Dermis blood vessel endothelial cell (primary cell): ENCODE measurements at places on chromosomes 3 and 15. TPM values are rescaled to one million over a fixed set of nuclear protein-coding genes. Genes with fewer than 3 reads are reported as not detected.

DNA sequence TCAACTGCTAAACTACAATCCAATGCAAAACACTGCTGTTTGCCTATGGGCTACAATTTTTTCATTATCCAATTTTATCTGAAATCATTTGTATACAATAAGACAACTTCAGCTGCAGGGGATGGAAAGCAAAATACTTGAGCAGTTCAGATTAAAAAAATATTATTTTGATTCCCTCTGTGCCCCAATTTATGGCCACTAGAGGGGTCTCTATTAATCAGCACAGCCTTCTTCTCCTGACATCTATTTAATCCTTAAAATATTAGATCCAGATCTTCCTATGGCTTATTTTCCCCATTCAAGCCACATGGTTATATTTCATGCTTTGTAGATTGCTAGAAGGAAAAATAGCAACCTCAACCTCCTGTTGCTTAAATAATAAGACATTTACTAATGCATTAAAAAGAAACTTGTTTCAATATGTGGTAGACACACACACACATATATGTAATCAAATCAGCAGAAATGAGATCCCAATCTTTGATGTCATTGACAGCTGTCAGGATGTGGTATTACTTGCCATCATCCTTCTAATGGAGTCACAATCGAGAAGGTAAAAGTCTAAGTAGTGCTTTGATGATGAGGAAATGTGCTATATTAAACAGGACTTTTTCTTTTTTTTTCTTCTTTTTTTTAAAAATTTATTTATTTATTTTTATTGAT lies 104.2 kb downstream of the P2RY1 start:
- no peak for DNase-seq

- DNase-seq = no peak
Observed at GRCh38 chr3:108381529-108382140, 85.3 kb downstream of the HHLA2 start.

- DNase-seq = no peak
Observed at GRCh38 chr15:98003518-98003917, 43.0 kb downstream of the ARRDC4 start.

DNA sequence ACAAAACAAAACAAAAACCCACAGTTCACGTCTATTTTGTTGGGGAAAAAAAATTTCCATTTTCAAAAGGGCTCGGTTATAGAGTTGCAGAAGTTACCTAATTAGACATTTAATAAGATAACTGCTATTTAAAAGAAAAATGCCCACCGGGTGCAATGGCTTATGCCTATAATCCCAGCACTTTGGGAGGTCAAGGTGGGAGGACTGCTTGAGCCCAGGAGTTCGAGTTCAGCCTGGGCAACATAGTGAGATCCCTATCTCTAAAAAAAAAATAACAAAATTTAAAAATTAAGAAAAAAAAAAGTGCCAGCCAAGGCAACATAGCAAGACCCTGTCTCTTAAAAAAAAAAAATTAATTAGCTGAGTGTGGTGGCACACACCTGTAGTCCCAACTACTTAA lies 19.2 kb downstream of the SEC11A start:
- no peak for DNase-seq

Gene GOLGA6L10
- total RNA-seq = 0.17 and 0.65 TPM in 2 replicates

Gene SLC9C1
- total RNA-seq = 0.14 and 0.85 TPM in 2 replicates
